ENCODE measurements at places on chromosomes 7 and 10.

DNA sequence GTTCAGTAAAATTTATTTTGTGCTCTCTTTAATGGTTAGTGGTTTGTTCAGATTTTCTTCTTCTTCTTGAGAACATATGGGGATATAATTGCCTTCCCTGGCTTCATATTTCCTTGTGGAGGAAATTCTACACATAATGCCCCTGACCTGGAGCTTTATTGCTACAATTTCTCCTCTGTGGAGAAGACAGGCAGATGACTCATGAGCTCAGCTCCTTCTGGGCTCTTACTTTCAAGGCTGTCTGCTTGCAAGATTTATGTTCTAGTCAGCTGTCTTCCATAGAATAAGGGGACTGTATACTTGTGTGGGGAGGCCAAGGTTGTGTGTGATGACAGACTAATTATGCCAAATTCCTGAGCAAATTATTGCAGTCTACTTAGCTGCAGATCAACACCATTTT, 1.6 kb downstream of the LRRD1 start:
- no peak for DNase-seq

GRCh38 chr10:3781468-3782145, 3.4 kb downstream of the KLF6 start:
- DNase-seq, result peak; percentile 47

- DNase-seq, result no peak
These were observed 107.2 kb upstream of the TCF7L2 start for GRCh38 chr10:112842832-112843360.

DNA sequence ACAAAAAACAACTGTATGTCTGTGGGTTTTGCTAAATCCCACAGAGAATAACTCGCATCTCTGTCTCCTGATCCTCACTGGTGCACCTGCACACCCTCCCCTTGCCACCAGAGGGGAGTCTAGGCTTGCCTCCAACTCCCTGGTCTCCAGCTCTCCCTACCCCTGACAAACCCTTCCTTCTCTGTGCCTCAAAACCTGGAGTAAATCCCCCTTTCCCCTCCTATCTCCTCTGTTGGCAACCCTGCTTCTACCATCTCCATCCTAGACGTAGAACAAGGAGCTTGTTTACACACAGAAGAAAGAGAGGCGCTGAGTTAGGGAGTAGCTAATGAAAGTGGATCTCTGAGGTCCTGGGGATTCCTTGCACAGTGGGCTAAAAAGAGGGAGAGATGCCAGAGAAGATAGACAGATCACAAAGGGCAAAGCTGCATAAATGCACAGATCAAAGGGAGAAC, 6.0 kb downstream of the MBLAC1 start:
- DNase-seq, result no peak

GRCh38 chr10:98030093-98030821, at the start of gene CRTAC1:
CRTAC1 (minus strand) TSS chr10:98030621; CDS start chr10:98030472, 149 bp downstream.
- DNase-seq, result no peak

GRCh38 chr7:3057066-3057420, 13.4 kb upstream of the CARD11 start:
- DNase-seq, result no peak

DNA sequence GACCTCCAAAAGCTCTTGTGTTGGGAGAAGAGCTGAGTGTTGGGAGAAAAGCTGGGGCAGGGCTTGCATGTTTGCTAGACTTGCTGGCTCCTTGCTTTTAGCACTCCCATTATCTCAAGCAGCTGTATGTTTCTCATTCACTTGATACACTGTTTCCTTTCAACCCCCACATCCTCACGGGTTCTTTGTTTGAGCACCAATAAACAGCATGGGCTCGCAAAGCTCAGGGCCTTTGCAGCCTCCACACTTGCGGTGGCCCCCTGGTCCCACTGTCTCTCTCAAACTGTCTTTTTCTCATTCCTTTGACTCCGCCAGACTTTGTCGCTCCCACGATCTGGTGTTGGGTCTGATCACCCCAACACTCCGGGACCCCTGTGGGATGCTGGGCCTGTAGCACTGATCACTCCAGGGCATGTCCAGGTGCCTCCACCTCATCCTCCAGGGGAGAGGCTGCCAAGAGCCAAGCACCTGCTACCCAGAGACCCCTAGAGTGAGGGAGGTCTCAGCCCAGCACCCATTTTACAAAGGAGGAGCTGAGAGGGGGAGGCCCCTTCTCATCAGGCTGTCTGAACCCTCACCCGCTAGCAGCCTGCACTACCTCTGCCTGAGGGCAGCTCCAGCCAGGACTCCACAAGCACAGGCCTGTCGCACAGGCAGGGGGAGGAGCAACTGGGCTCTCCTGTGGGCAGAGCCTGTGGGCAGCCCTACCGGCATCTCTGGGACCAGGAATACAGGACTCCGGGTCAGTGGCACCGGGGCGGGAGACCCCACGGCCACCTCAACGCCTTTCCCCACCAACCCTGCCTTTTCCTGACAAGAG, 49.1 kb upstream of the MSMB start:
- DNase-seq, result no peak

- DNase-seq, result no peak
These were observed 833 bp upstream of the PNLIPRP1 start for GRCh38 chr10:116589926-116590325.

DNA sequence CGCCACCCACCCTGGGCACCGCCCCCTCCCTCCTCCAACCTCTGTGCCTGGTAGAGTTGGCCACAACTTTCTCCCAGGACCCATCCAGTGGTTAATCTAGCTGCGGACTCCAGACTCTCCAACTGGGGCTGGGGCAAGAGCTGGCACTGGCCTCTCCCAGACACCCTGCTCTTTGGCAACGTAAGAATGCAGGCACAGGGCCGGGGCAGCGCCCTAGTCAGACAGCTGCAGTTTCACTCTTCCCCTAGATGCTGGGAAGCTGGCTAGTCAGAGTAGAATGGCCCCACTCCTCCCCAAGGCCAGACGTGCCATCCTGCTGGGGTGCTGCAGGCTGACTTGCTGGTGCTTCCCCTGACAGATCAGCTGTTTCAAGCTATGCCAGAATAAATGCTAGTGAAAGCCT, 22.1 kb downstream of the HSPA12A start:
- no peak for DNase-seq

DNA sequence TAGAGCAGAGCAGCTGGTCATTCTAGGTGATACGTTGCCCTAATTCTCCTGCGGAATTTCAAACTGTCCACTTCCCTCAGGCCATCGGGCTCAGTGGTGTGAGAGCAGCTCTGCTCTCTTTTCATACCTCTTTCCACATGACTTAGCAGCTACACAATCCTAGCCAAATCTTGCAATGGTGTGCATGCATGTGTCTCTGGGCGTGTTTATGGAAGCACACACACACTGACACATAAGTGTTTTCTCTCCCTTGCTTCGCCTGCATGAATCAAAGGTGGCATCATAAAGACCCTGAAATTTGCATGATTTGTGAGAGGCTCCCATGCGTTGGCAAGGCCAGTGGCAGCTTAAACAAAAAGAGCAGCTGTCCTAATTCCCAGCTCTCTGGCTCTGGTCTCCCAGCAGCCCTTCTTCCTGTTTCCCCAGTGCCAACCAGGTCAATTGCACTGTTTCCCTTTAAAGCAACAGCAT, 1189.5 kb downstream of the GATA3 start:
- no peak for DNase-seq

- no peak for DNase-seq
These were observed 747.8 kb downstream of the GRID1 start for GRCh38 chr10:85618841-85619240.

GRCh38 chr10:70357565-70357964, 24.9 kb downstream of the LRRC20 start:
- DNase-seq, result no peak

GRCh38 chr10:89924261-89924660, 222.9 kb downstream of the KIF20B start:
- no peak for DNase-seq

DNA sequence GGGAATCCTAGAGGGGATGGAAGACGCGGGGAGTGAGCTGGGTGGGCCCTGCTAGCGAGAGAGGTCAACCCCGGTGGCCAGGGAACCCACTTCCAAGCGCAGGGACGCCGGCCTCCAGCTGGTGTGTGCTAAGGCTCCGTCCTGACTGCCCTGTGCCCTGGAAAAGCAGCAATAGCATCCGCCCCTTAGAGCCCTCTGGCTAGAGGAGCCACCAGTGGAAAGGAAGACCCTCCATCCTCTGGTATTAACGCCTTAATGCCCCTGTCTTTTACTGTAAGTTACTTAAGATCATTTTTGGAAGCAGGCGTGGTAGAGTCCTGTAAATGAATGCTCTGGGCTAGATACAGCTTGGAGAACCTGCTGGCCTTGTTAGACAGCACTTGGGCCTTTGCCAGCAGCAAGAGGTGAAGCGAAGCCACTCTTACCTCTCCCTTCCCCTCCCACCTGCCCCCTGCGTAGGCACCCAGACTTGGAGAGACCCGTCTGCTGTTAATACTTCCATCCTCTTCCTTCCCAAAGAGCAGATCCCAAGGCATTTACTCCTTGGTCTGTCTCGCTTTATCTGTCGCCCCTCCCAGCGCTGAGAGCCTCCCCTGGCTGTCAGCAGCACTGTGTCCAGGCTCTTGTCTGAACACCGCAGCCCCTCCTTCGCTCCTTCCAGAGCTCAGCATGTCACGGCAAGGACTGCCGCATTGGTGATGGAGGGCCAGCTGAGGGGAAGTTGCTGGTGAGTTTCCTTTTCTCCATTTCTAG, 4.6 kb downstream of the REPIN1 start:
- no peak for DNase-seq

- no peak for DNase-seq
These were observed 384.5 kb downstream of the PLXDC2 start for GRCh38 chr10:20200758-20201157.

GRCh38 chr10:60314069-60314940, 75.4 kb downstream of the ANK3 start:
- no peak for DNase-seq

DNA sequence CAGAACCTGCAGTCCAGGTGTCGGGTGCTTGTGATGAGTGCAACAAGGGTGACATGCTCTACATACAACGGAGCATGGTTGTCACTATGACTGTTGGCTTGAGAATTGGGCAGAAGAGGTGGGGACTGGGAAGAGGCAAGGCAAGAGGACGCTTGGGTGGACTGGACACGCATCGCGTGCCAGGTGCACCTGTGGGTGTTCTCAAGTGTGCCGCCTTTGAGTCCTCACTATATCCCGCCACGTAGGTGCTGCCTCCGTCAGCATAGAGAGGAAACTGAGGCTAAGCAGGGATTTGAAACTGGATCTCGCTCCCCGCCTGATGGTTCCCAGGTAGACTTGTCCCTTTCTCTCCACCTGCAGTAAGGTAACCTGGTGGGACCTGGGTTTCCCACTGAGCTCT, 27.2 kb downstream of the CDH23 start:
- DNase-seq, result no peak

DNA sequence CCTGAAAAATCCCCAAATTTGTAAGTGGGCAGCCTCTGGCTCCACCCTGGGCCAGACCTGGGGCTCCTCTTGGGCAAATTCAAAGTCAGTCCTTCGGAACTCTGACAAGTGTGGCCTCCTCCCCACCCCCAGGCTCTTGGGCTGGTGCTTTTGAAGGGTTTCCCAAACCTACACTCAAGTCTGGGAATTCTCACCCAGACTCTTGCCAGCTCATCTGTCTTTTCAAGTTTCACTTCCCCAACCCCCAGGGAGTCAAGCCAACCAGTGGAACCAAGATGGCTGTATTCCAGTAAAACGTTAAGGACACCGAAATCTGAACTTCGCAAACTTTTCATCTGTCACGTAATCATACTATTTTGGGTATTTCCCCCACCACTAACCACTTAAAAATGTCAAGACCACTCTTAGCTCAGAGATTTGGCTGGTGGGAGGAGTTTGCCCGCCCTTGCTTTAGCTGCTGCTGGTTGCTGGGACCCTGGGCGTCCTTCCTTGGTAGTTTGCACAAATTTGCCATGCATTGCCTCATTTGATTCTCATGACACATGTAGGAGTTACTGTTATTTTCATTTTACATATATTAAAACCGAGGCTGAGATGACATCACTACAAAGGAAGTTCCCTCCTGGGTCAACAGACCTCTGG, 1.7 kb upstream of the MYO1G start:
- no peak for DNase-seq

GRCh38 chr10:81031774-81032173, 494.1 kb downstream of the SH2D4B start:
- no peak for DNase-seq

DNA sequence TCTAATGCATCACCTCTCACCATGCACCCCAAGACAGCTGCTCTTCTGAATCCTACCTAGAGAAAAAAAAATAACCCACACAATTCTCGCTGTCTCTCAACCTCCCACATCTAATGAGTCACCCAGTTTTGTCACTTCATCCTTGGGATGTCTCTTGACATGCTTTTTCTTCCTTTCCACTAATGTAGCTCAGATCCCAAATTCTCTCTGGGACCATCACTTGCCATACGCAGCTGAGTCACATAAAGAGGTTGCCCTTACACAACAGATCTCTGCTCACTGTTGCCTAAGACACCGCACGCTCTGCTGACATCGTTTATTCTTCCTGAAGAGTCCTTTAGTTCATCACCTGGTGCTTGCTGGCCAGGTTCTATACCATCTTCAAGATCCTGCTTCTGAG, 606.0 kb upstream of the GALNT17 start:
- no peak for DNase-seq
